ENCODE measurements at places on chromosomes 16 and 17.

GRCh38 chr17:83155128-83156121, 76.0 kb downstream of the METRNL start:
- DNase-seq = peak; percentile 57

- DNase-seq = no peak
Measured at GRCh38 chr17:12940699-12941098, 77.1 kb downstream of the ELAC2 start.

DNA sequence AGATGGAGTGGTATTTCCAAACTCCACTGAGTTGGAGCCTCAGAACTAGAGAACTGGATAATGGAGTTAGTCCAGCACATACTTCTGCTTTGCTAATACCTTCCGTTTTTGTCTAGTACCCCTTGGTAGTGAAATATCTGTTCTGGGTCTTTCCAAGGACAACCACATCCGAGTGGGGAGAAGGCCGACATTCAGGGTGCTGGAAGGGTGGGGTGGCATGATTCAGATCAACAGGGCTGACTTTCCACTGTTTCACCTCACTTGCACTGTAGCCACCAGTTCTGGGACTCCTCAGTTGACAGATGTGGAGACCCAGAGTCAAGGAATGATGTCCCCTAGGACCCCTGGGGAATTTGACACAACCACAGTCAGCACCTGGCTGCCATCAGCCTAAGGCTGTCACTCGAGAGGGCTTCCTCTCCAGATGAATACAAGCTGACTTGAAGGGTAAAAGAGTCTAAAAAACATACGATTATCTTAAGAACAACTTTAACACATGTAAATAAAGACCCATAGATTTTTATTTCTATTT, 84.8 kb upstream of the HNF1B start:
- DNase-seq = no peak

GRCh38 chr16:51825779-51826178, 674.7 kb upstream of the SALL1 start:
- DNase-seq = no peak

DNA sequence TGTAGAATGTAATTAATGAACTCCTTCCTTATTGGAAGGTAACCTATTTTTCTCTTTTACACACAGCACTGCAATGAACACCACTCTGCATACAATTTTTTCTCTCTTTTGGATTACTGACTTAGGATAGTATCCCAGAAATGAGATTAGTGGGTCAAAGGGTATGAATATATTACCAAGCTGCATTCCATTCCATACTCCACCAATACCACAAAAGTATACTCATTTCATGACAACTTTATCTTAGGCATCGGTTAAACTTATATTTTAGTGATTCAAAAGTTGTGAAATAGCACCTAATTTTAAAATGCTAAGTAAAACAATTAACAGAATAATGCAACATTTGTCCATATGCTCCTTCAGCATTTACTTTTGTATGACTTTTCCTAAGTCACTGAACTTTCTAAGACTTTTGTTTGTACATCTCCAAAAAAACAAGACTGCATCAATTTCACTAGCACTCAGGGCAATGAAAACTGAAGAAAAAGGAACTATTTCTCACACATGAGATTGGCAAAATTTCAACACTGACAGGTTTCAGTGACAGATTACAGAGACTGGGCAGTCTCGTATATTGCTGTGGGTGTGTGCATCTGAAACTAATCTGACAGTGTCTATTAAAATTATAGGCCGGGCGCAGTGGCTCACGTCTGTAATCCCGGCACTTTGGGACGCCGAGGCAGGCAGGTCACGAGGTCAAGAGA, 32.1 kb downstream of the HELZ start:
- peak; percentile 81 for DNase-seq

GRCh38 chr17:14616528-14616927, 315.6 kb downstream of the HS3ST3B1 start:
- DNase-seq = no peak

GRCh38 chr16:11742093-11742535, 543 bp downstream of the TXNDC11 start:
- DNase-seq = no peak

DNA sequence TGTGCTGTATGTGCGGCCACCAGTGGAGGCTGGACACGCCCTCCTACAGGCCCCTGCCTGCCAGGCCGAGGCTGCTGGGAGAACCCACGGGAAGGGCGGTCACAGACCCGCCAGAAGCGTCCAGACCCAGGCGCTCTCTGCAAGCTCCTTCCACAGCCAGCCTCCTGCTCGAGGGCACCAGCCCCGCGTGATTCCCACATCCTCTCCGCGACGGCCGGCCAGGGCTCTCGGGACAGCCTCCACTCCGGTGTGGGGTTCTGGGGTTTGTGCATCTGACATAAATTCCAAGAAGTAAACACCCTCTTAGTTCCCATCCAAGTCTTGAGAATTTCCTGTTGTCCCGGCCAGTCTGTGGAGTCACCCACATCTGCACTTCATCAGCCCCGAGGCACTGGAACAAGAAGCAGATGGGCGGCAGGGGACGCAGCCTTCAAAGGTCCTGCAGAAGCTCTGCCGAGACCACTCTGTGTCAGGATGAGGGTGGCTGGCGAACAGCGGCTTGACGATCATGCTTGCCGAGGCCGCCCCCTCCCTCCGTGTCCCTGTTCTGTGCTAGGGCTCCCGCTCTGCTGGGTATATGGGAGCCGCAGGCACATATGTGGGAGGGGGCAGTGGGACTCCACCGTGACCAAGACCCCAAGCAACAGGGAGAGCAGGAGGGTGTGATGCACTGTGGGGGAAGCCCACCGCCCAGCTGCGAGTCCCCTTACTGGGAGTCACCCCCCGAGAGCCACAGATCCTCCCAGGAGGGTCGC, 2.4 kb upstream of the TMEM204 start:
- DNase-seq = no peak

- no peak for DNase-seq
Measured at GRCh38 chr17:62163847-62164246, 98.8 kb upstream of the MED13 start.

- DNase-seq = no peak
Measured at GRCh38 chr17:76416899-76417298, 32.5 kb downstream of the SPHK1 start.

GRCh38 chr16:48525201-48526057, 84.6 kb downstream of the N4BP1 start:
- DNase-seq = no peak

DNA sequence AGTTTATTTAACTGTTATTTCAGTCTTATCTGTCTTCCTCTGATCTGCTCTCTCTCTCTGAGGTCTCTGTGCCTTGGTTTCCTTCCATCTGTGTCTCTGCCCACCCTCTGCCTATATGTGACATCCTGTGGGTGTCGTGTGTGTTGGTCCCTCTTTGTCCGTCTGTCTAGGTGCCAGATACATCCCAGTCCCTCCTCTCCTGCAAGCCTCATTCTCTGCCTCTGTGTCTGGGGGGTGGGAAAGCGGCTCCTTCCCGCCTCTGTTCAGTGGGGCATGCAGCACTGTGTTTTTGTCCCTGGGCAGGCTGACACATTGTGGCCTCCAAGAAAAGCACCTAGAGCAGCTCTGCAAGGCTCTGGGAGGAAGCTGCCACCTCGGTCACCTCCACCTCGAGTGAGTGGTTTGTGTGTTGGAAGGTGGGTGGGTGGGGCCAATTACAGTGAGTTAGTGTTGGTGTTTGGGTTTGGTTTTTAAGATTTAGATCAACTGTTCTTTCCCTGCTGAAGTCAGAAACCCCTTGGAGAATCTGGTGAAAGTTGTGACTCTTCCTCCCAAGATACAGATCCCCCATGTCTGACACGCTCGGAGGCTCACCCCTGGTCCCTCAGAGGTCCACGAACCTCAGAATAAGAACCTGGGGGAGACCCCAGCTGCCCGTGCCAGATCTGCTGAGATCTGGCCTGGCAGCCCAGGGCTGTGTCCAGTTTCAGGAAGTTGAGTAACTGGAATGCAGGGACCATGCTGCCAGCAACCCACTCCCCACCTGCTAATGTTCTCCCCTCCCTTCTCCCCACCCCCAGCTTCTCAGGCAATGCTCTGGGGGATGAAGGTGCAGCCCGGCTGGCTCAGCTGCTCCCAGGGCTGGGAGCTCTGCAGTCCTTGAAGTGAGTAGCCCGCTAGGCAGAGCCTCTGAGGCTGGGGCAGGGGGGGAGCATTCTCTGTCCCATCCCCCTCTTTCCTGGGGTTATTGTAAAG, 50.9 kb upstream of the CPNE2 start:
- DNase-seq = no peak

- no peak for DNase-seq
Measured at GRCh38 chr16:89448656-89449055, 41.7 kb downstream of the ANKRD11 start.

DNA sequence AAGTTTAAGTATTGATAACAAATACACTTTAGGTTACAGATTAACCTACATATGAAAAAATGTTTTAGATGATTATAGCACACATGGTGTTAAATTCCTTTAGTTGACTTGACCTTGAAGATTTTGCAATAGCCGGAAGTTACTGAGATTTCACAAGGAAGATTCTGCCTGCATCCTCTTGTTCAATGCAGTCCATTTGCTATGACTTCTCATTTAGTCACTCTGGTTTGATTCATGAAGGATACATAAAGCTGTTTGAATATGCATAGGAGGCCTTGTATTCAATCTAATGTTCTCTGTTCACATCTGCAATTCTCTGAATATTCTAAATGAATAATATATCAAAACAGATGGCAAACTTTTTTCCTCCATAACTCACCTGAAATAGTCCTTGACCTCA, 870.2 kb upstream of the GOT2 start:
- DNase-seq = no peak

GRCh38 chr17:82384051-82384729, 12.6 kb downstream of the UTS2R start:
- no peak for DNase-seq

- DNase-seq = no peak
Measured at GRCh38 chr17:32258383-32259140, 7.1 kb upstream of the RHBDL3 start.

GRCh38 chr17:58611331-58611730, 80.5 kb downstream of the TEX14 start:
- no peak for DNase-seq

- DNase-seq = no peak
Measured at GRCh38 chr16:88322500-88322970, 60.2 kb upstream of the ZNF469 start.

DNA sequence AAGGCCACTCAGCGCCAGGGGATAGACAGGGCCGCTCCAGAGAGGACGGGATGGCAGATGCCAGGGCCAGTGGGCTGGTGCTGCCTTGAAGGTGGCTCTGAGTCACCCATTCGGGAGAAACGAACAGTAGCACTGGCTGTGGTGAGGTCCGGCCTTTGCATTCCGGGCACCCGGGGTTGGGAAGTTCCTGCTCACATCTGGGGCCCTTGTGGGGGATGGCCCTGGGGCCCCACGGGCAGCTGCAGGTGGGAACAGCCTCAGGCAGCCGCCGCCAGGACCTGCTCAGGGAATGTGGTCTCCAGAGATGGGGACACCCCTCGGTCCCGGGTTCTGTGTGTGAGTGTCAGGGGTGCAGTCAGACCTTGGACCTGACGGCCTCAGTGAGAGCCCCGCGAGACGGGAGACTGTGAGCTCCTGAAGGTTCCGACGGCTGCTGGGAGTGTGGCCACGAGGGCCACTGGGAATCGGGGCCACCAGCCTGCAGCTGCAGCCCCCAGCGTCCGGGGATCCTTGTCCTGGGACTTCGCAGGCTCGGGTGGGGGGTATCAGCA, 1.4 kb downstream of the CBFA2T3 start:
- DNase-seq = no peak

DNA sequence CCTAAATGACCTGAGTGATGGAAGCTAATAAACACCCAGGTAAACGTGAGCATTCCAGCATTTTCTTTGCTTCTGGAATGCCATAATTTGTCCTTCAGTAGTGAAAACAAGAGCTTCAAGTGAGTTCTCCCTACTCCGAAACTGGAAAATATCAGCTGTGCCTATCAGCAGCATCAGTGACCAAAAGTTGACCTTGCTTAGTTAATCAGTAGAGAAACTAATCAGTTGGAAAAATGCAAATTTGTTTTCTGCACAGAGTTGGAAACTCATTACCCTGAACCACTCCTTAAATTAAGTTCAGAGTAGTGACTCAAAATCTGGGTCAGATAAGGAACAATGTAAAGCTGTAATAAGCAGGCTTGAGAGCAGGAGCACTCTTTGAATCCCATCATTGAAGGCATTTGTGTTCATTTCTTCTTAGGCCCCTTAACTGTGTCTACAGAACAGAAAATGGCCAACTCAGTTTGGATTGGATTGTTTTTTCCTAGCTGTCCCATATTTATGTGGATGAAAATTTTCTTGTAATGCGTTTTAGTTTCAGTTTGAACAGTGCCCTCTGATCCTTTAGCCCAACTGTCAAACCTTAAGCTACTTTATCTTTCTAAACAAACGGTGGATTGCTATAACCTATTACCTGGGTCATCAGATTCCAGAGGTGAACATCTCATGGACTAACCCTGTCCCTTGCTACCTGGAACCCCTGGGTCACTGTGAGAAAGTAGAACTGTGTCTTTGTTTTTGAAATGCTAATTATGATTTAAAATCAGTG, 290.4 kb downstream of the TOX3 start:
- no peak for DNase-seq

DNA sequence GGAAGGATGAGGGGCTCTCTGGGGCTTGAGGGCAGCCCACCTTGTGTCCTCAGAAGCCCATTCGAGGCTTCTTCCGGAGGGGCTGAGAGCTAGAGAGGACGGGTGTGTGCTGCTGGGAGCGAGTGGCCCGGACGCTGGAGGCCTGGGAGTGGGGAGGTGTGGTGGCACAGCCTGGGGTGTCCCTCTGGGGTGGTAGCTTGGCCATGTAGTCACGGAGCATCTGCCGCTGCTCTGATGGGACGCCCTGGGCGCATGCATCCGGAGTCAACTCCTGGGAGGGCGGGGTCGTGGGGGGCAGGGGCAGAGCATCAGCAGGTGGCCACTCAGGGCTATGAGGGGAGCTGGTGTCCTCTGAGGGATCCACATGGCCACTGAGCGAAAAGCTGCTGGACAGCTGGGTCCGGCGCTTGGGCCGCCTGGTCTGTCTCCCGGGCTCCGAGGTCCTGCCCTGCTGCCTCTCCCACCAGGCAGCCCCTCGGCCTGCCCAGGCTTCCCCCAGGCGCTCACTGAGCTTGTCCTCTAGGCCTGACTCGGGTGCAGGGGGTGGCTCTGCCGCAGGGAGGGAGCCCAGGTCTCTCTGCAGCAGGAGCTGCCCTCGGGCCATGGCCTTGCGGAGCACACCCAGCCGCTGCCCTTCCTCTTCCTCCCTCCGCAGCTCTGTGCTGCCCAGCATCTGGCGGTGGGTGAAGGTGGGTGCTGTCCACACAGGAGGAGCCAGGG, 7.8 kb downstream of the TAF1C start:
- no peak for DNase-seq

- DNase-seq = no peak
Measured at GRCh38 chr16:52563767-52564611, 17.0 kb upstream of the TOX3 start.

GRCh38 chr16:65950211-65950610, 416.3 kb upstream of the CDH5 start:
- DNase-seq = no peak

GRCh38 chr16:58128181-58128631, 975 bp downstream of the CFAP20 start:
- DNase-seq = no peak

DNA sequence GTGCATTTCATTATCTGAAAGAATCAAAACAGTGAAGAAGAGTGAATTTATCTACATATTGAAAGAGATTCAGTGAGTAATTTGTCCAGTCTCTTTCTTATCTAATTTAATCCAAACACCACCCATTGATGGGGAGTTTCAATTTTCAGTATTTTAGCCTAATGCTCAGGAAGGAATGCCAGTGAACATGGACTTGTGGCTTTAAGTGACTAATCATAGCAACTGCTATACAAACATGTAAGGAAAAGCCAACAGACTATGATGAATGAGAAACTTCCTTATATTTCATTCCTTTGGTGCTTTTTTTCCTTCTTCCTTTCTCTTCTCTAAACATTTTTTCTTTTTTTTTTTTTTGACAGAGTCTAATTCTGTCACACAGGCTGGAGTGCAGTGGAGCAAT, 885.8 kb downstream of the KCNJ2 start:
- no peak for DNase-seq
